ENCODE measurements at places on chromosomes 16 and 17. TPM values are rescaled to one million over a fixed set of nuclear protein-coding genes. Genes with fewer than 3 reads are reported as not detected.

Gene USP22
- 79.1 TPM for total RNA-seq

Gene METRNL
- total RNA-seq, result 156 TPM

Gene SECTM1
- total RNA-seq, result 37.1 TPM

Gene PYDC1
- not detected for total RNA-seq

Gene ACSM3
- 70.2 TPM for total RNA-seq

Gene ABCA6
- 73.2 TPM for total RNA-seq

Gene USP10
- 42.5 TPM for total RNA-seq

DNA sequence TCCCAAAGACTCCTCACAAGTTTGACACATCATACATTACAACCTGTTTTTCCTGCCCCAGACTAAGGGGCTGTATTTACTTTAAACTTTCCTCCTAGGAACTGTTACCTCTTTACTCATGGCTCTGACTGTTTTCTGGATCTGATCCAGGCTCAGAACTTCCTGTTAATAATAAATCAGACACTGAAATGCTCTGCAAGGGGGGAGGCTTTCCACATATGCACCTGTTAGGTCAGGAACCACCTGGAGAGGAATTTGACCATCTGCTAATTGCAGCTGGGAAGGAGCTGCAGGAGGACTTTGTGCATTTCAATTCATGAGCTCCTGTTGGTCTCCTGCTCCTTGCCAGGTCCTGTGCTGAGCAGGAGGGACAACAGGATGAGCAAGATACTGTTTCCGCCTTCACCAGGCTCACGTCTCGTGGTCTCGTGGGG, 476.9 kb upstream of the CDH5 start:
- peak; percentile 42 for DNase-seq

GRCh38 chr17:65061646-65062045, 5.1 kb upstream of the GNA13 start:
- no peak for DNase-seq

DNA sequence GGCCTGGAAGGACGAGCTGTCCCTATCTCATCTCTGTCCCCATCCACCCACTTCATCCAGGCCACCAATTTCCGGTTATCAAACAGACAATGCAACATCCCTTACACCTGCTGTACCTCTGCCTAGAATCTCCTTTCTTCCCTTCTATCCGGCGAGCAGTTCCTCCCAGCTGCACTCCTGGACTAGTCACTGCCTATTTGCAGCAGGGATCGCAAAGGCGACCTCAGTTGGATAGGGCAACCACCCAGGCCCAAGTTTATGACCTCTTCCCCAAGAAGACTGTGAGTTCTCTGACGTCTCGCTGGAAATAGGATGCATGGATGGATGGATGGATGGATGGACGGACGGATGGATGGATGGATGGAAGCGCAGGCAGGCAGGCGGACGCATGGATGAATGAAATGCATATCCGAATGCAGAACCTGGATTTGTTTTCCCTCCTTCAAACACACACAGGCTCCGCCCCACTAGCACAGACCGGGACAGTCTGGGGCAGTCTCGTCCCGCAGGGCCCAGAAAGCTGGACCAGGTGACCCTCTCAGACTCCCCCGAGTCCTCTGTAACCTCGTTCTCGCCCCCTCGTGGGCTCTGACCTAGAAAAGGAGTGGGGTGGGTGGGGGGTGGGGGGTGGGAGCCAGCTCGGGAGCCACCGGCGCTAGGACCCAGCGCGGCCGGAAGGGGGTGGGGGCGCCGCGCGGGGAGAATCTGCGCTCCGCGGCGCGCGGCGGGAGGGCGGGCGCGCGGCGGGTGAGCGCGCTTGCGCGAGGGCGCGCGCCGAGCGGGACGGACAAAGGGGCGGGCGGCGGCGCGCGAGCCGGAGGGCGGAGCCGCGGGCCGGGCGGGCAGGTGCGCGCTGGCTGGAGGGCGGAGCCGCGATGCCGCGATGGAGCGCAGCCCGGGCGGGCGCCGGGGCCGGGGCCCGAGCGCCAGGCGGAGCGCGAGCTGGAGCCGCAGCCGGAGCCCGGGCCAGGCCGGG, at the start of gene SBK1:
Gene SBK1, plus strand, starts transcription at position 875 of the 976 bp plus-strand sequence. CDS start 24,867 bp downstream, outside the sequence.
- no peak for DNase-seq

DNA sequence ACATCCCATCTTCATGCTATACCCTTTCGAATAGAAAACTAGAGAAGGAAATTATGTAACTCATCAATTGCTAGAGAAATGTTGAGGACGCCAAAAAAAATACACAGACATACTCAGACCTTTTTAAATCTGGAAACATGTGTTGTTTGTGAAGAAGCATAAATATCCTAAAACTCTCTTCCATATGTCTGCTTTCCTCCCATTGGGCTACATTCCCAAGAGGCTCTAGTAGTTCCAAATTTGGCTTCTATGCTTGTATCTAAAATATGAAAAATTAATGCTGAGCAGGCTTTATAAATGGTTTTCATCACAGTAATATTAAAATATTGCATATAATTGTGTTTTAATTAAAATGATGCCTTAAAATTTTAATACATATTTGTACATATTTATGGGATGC, 297.9 kb upstream of the PSMD7 start:
- no peak for DNase-seq

- no peak for DNase-seq
Observed at GRCh38 chr16:18800775-18801144, 589 bp downstream of the ARL6IP1 start.

GRCh38 chr16:81158964-81159363, 62.8 kb upstream of the GCSH start:
- DNase-seq, result no peak

DNA sequence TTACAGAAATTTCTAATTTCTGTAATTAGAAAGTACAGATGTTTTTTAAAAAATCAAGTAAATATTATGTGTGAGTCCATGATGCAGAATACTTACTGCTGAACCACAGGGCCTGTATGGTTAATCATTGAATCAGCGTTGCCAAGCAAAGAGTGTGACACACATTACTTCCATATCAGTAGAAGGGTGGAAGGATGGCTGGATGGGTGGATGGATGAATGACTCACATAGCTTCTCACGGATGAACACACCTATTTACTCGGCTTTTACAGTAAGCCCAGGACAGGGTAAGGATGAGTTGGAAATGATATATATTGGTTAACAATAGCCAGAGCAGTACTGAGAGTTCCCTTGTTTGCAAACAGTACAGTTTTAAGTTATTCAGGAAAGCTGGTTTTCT, 495.9 kb upstream of the RBFOX1 start:
- DNase-seq, result no peak

DNA sequence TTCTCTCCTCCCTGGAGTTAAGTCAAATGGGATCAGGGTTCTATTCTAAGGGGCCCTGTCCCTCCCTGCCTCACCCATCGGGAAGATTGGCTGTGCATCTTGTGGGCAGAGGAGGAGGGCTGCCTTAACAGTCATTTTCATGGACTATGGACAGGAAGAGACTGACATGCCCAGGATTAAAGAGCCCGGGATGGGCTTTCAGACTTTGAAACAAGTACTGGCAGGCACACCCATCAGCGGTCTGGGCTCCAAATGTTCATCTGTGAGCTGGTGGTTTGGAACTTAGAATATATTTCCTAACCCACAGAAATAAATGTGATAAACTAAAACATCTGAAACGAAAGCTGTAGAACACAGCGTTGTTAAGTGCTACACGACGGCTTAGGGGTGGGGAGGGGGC, 6.5 kb downstream of the SLC6A4 start:
- DNase-seq, result no peak

- DNase-seq, result no peak
Observed at GRCh38 chr17:48753794-48754499, 25.4 kb upstream of the HOXB13 start.

- DNase-seq, result no peak
Observed at GRCh38 chr16:1472974-1473373, 1.9 kb downstream of the CLCN7 start.

DNA sequence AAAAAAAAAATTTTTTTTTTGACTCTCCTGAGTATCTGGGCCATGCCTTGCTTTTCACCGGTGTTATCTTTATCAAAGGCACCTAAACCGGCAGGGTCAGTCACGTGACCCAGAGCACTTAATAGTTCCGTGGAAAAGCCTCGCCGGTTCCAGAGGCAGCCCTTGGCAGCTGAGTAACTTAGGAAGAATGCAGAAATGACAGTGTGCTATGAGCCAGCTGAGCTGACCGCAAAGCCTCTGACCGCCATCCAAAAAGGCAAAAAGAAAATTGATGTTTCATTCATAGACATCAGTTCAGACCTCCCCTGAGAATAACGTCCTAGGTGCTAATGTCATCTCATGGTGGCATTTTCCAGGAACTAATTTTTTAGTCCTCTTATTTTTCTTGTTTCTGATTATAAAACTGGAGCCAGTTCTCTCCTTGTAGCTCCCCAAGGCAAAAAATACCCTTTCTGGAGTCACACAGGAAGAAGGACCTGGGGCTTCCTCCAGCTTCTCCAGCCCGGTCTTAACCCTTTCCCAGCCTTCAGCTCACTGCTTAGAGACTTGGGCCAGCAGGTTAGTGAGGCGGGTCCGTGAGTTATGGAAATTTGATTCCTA, 122.6 kb downstream of the SOCS1 start:
- DNase-seq, result peak; percentile 92

DNA sequence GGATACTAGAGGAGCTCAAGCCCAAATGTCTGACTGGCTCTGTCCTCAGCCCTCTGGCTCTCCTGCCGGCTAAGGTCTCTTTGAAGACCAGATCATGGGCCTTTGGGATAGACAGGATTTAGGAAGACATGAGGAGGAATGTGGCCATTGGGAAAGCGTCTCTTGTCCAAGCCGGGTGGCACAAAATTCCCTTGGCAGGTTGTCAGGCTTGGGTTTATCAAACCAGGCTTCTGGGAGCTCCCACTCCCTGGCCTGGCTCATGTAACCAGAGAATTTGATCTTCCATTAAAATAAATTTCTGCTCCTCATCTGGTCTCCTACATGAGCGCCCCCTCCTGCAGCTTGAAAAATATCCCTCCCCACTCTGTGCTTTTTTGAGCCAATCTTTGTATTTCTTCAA, 71.1 kb downstream of the IRX3 start:
- no peak for DNase-seq

- no peak for DNase-seq
Observed at GRCh38 chr16:51172368-51172767, 21.3 kb upstream of the SALL1 start.

GRCh38 chr16:30076276-30076791, 540 bp downstream of the PPP4C start:
- DNase-seq, result no peak

GRCh38 chr17:38449364-38449763, 21.1 kb downstream of the ARHGAP23 start:
- DNase-seq, result no peak

DNA sequence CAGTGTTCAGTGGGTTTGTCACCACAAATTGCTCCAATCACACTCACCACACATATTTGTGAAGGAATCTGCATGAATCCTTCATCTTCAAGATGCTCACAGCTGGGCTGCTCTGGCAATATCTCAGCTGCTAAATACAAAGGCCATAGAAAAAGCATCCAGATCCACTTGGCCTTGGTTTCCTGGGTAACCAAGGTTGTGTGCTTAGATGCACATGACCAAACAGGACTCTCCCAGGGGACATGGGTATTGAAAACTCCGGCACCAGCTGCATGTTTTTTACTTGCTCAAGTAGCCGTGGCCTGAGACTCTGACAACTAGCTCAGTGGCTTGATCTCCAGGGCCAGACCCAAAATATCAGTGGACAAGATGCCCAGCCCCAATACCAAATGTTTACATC, 131.3 kb downstream of the CBLN1 start:
- no peak for DNase-seq

DNA sequence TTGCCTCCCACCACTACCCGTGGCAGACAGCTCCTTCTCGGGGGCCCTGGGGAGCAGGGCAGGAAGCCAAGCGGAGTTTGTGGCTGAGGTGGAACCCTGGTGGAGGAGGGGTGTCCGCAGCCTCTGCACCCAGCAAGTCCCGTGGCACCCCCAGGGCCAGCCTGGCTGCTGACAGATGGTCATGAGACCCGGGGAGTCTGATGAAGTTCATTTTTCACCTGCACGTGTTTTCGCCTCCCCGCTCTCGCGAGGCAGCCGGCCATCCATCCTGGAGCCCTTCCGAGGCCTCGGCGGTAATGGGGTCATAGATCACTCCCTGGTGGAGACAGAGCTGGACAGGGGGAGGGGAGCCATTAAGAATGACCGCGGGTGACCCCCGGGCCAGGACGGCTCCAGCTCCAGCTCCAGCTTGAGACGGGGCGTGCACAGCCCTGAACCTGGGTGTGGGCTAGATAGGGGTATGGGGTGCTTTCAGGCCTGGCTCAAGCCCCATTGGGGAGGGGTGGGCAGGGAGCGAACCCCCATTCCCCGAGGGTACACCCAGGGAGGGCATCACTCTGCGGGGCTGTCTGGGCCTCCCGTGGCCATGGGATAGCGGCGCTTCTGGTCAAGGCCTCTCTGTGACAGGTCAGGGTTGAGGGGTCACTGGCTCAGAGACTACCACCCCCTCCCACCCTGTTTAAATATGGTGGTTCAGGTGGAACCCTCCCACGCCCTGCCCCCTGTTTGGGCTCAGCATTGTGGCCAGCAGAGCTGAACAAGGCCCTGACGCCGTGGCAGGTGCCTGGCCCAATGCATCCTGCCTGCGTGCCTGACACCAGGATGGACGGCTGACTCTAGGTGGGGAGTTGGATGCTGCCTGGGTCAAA, 227.4 kb upstream of the GSE1 start:
- DNase-seq, result no peak

- no peak for DNase-seq
Observed at GRCh38 chr17:46020998-46021397, 21.9 kb downstream of the STH start.

DNA sequence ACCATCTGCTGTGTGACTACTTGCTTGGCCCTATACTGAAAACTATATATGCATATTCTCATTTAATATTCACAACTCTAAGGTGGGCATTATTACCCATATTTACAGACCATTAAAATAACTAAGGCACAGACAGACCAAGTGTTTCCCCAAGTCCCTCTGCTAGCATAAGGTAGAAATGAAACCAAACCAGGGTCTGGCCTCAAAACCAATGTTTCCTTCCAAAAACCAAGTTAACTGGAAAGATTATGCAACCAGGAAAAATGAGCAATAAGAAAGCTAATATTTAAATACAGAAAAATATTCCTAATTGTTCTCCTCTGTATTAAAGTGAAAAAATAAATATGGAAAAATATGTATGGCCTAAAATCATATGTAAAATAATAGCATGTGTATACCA, 50.1 kb downstream of the XPO6 start:
- no peak for DNase-seq

- no peak for DNase-seq
Observed at GRCh38 chr17:72358465-72358864, 237.6 kb downstream of the SOX9 start.

Measured in vagina (tissue), 2 donors.